Neural cell (in vitro differentiated cells): ENCODE measurements at places on chromosomes 16 and 17. TPM values are rescaled to one million over a fixed set of nuclear protein-coding genes. Genes with fewer than 3 reads are reported as not detected.

The TNFRSF17 gene
- polyA plus RNA-seq, result not detected in 2 replicates

The SCIMP gene
- polyA plus RNA-seq, result not detected in 2 replicates

The PRSS53 gene
- 9.3 and 13.6 TPM in 2 replicates for polyA plus RNA-seq

The SULT1A2 gene
- not detected in 2 replicates for polyA plus RNA-seq

The SHISA9 gene
- 1.3 and 2.0 TPM in 2 replicates for polyA plus RNA-seq

The HOXB1 gene
- not detected in 2 replicates for polyA plus RNA-seq

The IRX6 gene
- polyA plus RNA-seq, result not detected in 2 replicates

The HOXB4 gene
- not detected in 2 replicates for polyA plus RNA-seq

The CTRB2 gene
- polyA plus RNA-seq, result not detected in 2 replicates

The DOK4 gene
- 214 and 250 TPM in 2 replicates for polyA plus RNA-seq

The SLFN14 gene
- polyA plus RNA-seq, result not detected in 2 replicates
